Progenitor cell of endocrine pancreas (in vitro differentiated cells): ENCODE measurements at places on chromosomes 2 and 18. TPM values are rescaled to one million over a fixed set of nuclear protein-coding genes. Genes with fewer than 3 reads are reported as not detected.
A peak's percentile ranks its signal among the peaks of the same experiment; 100 is the strongest.

- no peak overlapping the region for H3K27ac ChIP-seq
- H3K4me3 ChIP-seq = no peak overlapping the region
- peaks cover 14% of the 10 kb centered on the region for H3K27me3 ChIP-seq
- no peak for DNase-seq
- peaks cover 16% of the 10 kb centered on the region for H3K4me1 ChIP-seq
Observed at GRCh38 chr2:205700331-205701132, 18.2 kb downstream of the NRP2 start.

GRCh38 chr2:164066095-164066494, 330.3 kb upstream of the FIGN start:
- H3K4me1 ChIP-seq = no peaks in the 10 kb centered on the region
- H3K27ac ChIP-seq = no peak overlapping the region
- no peak for DNase-seq

GRCh38 chr2:26847655-26848335, at the start of gene DPYSL5:
DPYSL5 (plus strand) TSS chr2:26848132; CDS start chr2:26898500, 50,368 bp downstream.
- peak; percentile 79 for DNase-seq
- H3K27ac ChIP-seq = peak within 1 kb of the TSS; percentile 24
- peak within 1 kb of the TSS; percentile 81 for H3K4me3 ChIP-seq
- peaks cover 55% of the 10 kb centered on the region for H3K27me3 ChIP-seq
- H3K36me3 ChIP-seq = no peaks in the 10 kb centered on the region

DNA sequence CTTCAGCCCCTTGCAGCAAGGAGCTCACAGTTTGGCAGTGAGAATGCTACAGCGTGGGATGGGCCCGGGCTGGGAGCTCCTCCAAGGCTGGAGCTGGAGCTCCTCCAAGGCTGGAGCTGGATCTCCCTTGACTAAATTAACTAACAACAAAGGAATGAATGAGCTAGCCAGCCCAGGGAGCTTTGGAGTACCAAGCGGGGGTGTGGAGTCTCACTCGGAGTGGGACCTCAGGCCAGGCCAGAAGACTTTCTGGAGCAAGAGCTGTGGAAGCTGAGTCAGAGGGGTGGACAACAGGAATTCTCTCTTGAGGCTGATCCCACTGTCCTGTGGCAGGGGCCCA, 244.7 kb upstream of the HS6ST1 start:
- no peak for DNase-seq
- no peaks in the 10 kb centered on the region for H3K4me1 ChIP-seq
- no peaks in the 10 kb centered on the region for H3K36me3 ChIP-seq
- H3K27ac ChIP-seq = no peak overlapping the region
- H3K27me3 ChIP-seq = peaks cover 16% of the 10 kb centered on the region
- no peak overlapping the region for H3K4me3 ChIP-seq

DNA sequence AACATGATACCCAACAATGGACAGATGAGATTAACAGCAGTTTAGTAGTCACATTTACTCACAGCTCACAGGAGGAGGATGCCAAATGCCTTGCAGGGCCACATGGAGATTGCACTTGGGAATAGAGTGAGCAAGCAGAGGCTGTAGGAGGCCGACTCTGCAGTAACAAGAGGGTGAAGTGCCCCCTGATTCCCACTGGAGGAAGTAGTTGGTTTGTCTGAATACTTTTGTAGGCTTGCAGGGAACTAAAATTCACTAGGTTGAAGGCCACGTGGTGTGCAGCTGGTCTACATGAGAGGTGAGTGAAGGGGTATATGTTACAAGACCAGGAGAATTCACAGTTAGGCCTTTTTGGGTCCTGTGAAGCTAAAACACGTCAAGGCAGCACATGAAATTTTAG, 419.3 kb upstream of the TNP1 start:
- no peaks in the 10 kb centered on the region for H3K27me3 ChIP-seq
- H3K36me3 ChIP-seq = no peaks in the 10 kb centered on the region
- no peak for DNase-seq

DNA sequence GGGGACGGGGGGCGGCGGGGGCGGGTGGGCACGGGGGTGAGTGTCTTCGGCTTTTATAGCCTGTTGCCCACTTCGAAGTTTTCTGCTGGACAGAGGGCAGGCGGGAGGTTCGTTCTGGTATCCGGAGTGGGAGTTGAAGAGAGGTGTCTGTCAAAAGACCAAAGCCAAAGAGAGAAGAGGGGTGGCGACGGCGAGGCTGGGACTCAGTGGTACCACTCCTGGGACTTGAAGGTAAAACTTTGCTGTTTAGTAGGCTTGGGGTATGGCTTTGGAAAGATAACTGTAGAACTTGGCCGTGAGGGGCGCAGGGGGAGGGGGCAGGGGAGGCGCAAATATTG, 215.8 kb upstream of the DTNA start:
- H3K27me3 ChIP-seq = peaks cover 26% of the 10 kb centered on the region
- H3K36me3 ChIP-seq = no peaks in the 10 kb centered on the region
- H3K27ac ChIP-seq = peak overlapping the region; percentile 89
- H3K4me3 ChIP-seq = peak overlapping the region; percentile 84

- DNase-seq = no peak
- no peak overlapping the region for H3K4me3 ChIP-seq
- peaks cover 7% of the 10 kb centered on the region for H3K4me1 ChIP-seq
- no peaks in the 10 kb centered on the region for H3K36me3 ChIP-seq
- no peak overlapping the region for H3K27ac ChIP-seq
Observed at GRCh38 chr2:23380562-23381065, 4.4 kb upstream of the KLHL29 start.

- peaks cover 20% of the 10 kb centered on the region for H3K36me3 ChIP-seq
- H3K4me3 ChIP-seq = no peak overlapping the region
- DNase-seq = no peak
Observed at GRCh38 chr2:231336700-231337099, 58.8 kb upstream of the B3GNT7 start.

DNA sequence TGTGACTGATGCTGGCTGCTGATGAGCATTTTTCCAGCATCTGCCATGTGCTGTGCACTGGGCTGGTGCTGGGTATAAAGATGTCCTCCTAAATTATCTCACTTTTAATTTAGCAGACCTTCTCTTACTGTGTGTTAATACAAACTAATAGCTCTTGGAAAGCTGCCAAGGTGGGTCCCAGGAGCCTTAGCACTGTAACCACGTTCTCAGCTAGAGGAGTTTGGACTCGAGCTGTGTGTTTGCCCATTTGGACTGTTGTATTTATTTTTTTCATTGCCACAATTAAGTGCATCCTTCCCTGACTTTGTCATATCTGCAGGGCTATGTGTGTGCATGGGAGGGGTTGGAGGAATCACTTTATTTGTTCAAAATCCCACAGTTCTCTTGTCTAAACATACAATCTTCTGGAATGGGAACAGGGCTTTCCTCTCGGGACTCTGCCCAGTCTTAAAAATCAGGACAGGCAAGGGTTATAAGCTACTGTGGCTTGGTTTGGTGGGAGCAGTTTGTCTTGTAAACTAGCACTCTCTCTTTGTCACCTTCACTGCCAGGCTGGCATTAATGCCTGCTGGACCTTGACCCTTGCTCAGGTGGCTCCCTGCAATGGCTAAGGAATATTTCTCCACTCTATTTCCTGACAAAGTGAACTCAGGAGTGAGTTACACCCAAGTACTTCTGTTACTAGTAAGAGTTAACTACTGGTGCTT, 129.7 kb upstream of the MGAT5 start:
- no peak for DNase-seq
- peaks cover 59% of the 10 kb centered on the region for H3K4me1 ChIP-seq
- H3K36me3 ChIP-seq = peaks cover 2% of the 10 kb centered on the region

DNA sequence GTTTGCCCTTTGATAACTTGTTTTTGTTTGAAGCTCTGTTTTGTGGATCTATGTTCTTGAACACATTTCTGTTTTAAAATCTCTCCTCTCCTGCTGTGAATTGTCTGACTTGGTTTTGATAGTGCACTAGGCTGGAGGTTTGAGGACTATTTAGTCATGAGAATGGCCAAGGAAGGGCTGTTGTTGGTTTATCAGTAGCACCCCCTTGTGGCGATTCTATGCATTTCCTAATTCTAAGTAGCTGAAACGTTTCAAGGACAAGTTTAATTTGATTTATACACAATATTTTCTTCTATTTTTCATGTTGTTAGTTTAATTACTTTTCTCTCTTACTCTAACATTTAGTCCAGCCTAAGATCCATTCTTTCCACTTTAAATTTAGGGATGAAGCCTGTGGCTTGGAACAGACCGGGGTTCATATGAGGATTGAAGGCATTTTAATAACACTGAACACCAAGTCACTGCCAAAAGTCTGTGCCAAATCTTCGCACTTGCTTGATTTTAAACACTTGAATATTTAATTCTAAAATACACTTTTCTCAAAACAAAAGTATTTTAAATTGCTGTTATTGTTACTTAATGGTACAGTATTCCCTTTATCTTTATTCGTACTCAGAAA, 166.0 kb downstream of the SOCS6 start:
- DNase-seq = peak; percentile 32
- no peaks in the 10 kb centered on the region for H3K4me1 ChIP-seq
- no peak overlapping the region for H3K4me3 ChIP-seq
- no peaks in the 10 kb centered on the region for H3K36me3 ChIP-seq

KLF11 gene
- total RNA-seq = 3.5 and 4.6 TPM in 2 replicates

TCF23 gene
- not detected in 2 replicates for total RNA-seq

HNRNPLL gene
- total RNA-seq = 119 and 122 TPM in 2 replicates

CTAGE1 gene
- not detected in 2 replicates for total RNA-seq

NGEF gene
- total RNA-seq = 0.71 and 1.2 TPM in 2 replicates

ANKRD53 gene
- total RNA-seq = 3.7 and 5.4 TPM in 2 replicates
